ENCODE measurements at places on chromosomes 6 and 20. TPM values are rescaled to one million over a fixed set of nuclear protein-coding genes. Genes with fewer than 3 reads are reported as not detected.
A peak's percentile ranks its signal among the peaks of the same experiment; 100 is the strongest.

DNA sequence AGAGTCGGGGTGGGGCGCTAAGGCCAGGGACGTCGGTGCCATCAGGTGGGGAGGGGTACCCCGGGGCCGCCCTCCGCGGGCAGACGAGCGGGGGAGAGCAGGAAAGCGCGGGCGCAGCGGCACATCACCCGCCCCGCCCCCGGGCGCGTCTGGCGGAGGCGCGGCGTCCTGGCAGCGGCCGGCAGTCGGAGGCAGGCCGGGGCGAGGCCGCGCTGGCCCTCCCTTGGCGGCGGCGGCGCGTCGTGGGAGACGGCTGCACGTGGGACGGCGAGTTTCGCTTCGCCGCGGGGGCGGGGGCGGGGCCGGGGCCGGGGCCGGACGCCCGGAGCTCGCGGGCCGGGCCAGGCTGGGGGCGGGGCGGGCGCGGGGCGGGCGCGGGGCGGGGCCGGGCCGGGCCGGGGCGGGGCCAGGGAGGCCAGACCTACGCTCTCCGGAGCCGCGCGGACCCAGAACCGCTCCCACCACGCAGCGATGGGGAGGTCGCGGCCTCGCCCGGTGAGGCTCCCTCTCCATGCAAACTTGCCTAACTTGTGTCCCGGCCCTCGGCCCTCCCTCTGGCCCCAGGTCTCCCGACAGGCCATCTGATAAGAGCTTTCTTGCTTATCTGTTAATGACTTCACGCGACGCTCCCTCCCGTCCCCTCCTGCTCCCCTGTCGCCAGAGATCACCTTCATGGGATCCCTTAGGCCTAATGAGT lies 12.5 kb downstream of the ITPR3 start:
- no peak for DNase-seq

DNA sequence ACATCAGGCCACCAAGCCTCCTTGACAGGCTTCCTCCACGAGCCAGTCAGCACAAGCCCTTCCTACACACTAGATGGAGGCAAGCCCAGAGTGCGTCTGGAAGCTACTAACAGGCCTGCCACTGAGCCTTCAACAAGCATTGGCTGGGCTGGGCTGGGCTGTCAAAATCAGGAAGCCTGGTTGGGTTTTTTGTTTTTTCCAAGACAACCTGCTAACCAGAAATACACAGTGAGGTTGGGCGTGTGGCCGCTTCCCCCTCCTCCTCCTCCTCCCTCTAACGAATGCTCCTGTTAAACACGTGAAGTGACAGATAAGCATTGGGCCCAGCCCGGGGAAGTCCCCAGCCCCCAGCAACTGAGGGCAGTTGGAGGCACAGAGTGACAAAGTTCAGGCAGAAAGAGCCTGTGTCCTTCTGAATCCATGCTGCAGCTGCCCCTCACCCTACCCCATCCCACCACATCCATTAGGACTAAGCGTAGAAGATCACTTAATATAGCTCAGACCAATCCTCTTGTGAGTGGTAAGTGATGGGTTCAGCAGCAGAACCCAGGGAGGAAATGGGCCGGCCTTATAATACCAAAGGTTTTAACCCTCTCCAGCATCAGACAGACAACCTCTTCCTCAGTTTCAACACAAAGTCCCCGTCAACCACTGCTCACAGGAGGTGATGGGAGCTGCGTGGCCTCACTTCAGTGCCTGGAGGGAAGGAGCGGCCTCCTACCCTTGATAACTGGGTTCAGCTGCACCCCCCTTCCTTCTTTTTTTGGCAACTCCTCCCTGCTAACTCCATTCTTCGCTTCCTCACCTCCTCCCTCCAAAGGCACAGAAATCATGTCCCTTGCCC lies 1.1 kb downstream of the NFATC2 start:
- no peak for DNase-seq

DNA sequence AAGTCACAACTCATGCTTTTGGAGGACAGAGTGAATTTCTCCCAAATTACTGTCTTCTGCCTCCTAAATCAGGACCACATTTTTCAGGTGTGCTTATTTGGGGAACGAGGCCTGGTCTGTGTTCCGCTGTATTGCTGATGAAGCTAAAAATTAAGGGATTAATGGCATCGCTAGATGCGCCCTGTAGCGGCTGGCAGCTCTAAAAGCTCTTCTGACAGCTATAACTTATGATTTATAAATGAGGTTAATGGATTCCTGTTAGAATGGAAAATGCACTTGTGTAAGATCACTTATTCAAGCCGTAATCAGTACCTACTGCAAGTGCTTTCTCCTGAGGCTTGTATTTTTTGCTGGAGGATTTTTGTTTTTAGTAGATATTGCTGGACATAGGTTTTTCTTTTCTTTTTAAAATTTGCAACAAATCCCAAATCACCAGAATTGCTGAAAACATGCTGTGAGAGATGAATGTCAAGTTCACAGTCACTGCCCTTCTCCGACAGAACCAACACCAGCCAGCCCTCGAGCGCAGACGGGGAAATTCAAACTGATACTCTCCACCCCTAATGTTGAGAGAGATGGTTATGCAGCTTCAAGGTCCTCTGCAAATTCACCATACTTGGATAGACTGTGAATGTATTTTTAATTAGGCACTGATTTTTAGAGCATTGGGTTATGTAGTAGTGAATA lies 49.1 kb downstream of the AKAP12 start:
- no peak for DNase-seq

DNA sequence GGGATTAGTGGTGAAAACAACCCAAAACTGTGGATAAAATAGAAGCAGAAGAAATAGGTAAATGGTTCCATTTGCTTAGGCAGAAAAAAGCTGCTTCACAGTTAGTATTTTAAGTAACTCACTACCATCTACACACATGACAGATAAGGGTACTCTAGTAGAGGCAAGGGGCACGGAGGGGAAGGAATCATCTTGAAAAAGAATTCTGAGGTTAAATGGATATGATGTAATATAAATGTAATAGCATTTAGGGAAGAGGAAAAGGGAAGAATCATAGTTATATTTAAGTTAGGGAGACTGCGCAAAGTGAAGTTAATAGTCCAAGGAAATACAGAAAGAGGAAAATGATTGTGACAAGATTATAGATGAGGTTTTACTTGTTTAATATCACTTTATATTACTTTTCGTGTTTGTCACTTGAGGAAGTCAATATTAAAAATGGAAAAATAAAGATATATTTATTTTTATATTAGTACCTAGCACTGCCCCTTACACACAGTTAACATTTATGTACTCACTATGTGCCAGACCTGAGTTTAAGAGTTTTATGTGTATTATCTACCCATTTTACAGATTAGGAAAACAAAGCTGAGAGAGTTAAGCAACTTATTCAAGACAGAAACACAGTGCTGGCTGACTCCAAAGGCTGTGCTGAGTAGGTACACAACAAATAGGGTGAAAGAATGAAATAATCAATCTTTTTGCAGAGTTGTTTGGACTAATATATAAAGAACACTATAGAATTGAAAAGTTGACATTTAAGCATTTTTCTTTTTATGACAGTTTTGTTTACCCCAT lies 128.1 kb downstream of the REV3L start:
- no peak for DNase-seq

- DNase-seq: no peak
Observed at GRCh38 chr20:49186535-49187329, 1.4 kb downstream of the STAU1 start.

- no peak for DNase-seq
Observed at GRCh38 chr20:34145280-34145819, 33.3 kb upstream of the EIF2S2 start.

DNA sequence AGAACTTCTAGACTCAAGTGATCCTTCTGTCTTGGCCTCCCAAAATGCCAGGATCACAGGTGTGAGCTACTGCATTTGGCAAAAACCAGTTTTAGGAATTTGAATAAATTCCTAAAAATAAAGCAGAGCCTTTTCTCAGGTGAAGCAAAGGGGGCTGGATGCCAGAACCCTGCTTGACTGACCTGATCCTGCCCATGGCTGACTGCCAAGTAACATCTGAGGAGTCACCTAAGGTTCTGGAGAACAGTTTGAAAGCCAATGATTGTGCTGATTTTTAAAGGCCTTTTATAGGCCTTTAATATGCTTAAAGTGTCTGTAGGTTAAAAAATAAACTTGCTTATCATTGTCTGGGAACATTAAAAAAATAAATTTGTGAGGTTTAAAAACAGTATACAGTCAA lies 14.1 kb upstream of the ZSCAN12 start:
- no peak for DNase-seq

GRCh38 chr6:158852312-158853071 lies 33.3 kb upstream of the EZR start:
- no peak for DNase-seq

DNA sequence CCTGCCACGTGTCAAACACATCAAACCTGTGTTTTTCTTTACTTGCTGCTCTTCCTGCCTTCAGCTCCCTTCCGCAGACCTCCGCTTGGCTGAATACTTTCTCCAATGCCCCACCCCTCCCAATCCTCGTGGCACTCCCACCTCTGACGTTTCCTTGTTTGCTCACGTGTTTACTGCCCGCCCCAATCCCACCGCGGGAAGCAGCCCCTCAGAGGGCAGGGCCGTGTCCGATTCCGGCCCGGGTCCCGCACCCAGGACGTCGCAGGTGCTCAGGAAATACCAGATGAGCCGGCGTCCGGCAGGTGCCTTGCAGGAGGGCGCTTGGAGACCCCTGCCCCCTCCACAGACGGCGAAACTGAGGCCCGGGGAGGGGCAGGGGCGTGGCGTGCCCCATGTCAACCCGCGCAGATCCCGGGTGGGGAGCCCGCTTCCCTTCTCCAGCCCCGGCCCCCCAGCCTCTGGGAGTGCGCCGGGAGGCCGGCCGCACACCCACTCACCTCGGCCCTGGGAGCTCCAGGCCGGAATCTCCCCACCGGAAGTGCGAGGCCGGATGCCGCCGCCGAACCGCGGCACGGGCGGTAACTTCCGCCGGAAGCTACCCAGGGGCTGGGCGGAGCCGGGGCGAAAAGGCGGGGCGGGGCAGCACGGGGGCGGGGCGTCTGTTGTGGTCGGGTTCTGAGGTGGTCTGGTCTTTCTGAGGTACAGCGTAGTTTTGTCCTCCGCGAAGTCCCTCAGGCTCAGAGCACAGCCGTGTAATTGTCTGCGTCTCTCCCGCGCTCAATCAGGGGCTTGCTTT lies 42.3 kb downstream of the ELMO2 start:
- DNase-seq: peak; percentile 80

DNA sequence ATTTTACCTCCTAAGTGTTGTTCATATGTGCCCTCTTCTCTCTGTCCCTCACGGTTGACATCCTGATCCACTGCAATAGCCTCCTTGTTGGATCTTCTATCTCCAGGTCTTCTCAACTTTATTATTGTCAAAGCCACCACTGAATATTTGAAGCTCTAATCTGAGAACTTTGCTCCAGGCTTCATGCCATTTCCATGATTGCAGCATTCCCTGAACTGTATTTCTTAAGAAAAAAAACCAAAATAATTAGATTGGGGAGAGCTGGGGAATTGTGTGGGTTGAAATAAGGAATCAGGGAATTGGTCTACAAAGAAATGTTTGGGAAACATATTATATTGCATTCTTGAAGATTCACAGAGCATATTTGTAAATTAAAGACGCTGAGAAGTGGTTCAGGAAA lies 2.5 kb upstream of the STX7 start:
- DNase-seq: no peak

DNA sequence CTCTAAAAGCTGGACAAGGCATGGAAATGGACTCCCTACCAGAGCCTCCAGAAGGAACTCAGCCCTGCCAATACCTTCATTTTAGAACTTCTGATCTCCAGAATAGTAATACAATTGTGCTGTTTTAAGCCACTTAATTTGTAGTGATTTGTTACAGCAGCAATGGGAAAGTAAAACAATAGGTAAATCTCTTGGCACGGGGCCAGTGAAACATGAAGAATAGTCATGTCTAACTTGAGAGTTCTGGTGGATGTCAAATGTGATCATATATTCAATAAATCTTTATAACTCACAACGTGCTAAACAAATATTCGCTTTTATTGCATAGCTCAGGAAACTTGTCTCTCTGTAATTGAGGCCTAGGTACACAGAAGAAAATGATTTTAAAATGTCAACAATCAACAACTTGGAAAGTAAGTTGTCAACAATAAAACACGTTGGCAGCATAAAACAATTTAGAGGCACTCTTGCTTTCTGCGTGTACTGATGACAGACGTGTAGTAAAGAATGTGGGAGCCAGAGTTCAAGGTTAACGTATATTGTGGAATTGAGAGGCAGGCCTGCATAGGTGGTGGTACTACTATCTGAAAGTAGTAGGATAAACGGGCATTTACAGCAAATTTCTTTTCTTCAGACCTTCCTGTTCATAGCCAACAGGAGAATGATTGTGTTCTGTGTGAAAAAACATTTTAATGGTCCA lies 140.5 kb upstream of the OPRM1 start:
- no peak for DNase-seq

Gene EPPIN
- not detected for polyA plus RNA-seq

Gene SPATS1
- not detected for polyA plus RNA-seq

Gene C6orf58
- not detected for polyA plus RNA-seq

Gene YTHDF1
- polyA plus RNA-seq: 22.4 TPM

Gene PSMB9
- polyA plus RNA-seq: 38.4 TPM
